ENCODE measurements at places on chromosomes 5 and 9. TPM values are rescaled to one million over a fixed set of nuclear protein-coding genes. Genes with fewer than 3 reads are reported as not detected.

PLEKHG4B gene
- total RNA-seq, result 0.30 TPM

STK32A gene
- 10.0 TPM for total RNA-seq

SLC4A9 gene
- total RNA-seq, result not detected

OCLN gene
- 13.8 TPM for total RNA-seq

ARHGEF37 gene
- 72.5 TPM for total RNA-seq

BICD2 gene
- 40.6 TPM for total RNA-seq

PLCXD3 gene
- total RNA-seq, result 2.1 TPM

TLX3 gene
- not detected for total RNA-seq

PCDHB7 gene
- 4.4 TPM for total RNA-seq

SLC34A1 gene
- not detected for total RNA-seq

ECSCR gene
- total RNA-seq, result 16.4 TPM

SPATA31A3 gene
- not detected for total RNA-seq

SPINK6 gene
- total RNA-seq, result not detected

C9orf153 gene
- total RNA-seq, result 0.84 TPM

ZFAND5 gene
- total RNA-seq, result 1,096 TPM

CTXN3 gene
- total RNA-seq, result not detected

HTR4 gene
- total RNA-seq, result not detected

NUTM2G gene
- not detected for total RNA-seq

HDAC3 gene
- 35.0 TPM for total RNA-seq

MRPL41 gene
- 97.2 TPM for total RNA-seq

REEP2 gene
- 5.7 TPM for total RNA-seq

PTGR1 gene
- total RNA-seq, result 25.7 TPM

IL6ST gene
- total RNA-seq, result 382 TPM

C5 gene
- total RNA-seq, result 33.0 TPM

PDE4D gene
- total RNA-seq, result 39.1 TPM

NTRK2 gene
- total RNA-seq, result 46.7 TPM

PCDHGC4 gene
- 4.7 TPM for total RNA-seq

KDM3B gene
- 62.7 TPM for total RNA-seq

ADGRD2 gene
- total RNA-seq, result not detected

PALM2AKAP2 gene
- 4.8 TPM for total RNA-seq

OBP2B gene
- total RNA-seq, result not detected

DOCK8 gene
- total RNA-seq, result 17.9 TPM

SMIM33 gene
- not detected for total RNA-seq

SNCAIP gene
- 4.6 TPM for total RNA-seq

TMEM232 gene
- 1.7 TPM for total RNA-seq

ARID3C gene
- total RNA-seq, result 0.30 TPM

FBLL1 gene
- not detected for total RNA-seq

CARTPT gene
- total RNA-seq, result not detected

Data from tibial nerve (tissue), 4 donors.